ENCODE measurements at places on chromosomes 7 and 10.

DNA sequence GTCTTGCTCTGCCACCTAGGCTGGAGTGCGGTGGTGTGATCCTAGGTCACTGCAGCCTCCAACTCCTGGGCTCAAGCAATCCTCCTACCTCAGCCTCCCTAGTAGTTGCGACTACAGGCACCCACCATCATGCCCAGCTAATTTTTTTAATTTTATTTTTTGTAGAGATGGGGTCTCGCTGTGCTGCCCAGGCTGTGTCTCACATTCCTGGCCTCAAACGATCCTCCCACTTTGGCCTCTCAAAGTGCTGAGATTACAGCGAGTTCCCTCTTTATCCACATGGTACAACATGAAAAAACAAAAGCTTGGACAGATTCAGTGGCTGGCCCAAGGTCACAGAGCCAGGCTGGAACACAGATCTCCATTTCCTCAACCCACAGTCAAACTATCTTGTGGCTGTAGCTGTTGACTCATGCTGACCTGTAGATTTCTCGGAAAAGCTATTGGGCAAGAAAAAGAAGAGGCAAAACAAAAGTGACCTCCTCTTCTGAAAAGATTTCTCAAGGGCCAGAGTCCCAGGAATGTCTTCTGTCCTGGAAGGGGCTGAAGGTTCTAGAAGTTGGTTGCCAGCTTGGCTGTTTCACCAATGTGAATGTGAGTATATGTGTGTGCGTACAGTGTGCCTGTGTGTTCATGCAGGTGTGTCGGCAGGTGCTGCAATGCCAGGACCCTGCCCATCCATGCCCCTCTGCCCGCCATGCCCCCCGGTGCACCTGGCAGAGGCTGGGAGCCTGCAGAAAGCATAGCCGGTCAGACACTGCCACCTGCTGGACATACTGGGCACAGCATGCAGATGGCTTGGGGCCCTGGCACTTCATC lies 28.4 kb downstream of the TMEM130 start:
- peak; percentile 63 for DNase-seq

DNA sequence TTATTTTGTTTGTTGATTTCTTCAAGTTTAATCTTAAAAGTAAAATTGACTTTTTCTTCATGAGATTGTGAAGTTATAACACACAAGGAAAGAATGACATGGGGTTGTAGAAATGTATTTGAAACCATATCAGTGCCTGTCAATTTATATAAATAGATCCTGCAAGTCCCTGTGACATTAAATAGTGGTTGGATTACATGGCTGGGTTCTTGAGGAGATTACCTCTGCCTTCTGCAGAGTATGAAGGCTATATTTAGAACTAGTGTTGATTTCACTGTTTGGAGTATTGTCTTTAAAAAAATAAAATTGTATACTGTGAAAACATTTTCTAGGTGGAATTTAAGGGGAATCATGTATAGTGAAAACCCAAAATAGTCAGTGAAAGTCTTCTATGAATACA lies 385.8 kb upstream of the SMIM30 start:
- DNase-seq: no peak

DNA sequence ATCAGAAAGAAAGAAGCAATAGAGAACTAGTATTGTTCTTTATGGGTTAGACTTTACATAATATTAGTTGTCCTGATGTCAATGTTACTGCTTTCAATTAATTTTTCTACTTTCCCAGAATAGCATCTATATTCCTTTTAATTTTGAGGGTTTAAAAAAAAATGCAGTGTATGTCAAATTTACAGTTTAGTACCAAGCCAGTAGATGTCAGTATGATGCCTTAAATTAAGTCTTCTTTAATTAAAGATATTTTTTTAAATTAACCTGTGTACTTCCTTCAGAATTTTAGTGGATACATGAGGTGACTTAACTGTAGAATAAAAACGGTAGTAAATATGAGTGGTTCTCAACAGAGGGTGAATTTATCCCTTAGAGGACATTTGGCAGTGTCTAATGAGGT lies 35.2 kb upstream of the STOX1 start:
- DNase-seq: peak; percentile 39

GRCh38 chr7:40721342-40721949 lies 586.6 kb downstream of the SUGCT start:
- DNase-seq: no peak

DNA sequence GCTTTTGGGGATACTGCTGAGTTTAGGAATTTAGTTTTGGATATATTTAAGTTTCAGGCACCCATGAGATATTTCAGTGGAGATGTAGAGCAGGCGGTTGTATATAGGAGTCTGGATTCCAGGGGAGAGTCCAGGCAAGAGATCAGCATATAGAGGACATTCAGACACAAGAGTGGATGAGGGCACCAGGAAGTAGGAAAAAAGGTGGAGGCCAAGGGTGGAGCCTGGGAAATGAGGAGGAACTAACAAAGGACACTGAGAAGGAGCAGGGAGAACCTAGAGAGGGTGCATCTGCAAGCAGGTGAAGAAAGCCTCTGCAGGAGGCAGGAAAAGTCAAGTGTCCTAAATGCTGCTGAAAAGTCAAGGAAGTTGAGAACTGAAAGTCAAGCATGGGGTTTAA lies 13.1 kb upstream of the PDLIM1 start:
- peak; percentile 22 for DNase-seq

DNA sequence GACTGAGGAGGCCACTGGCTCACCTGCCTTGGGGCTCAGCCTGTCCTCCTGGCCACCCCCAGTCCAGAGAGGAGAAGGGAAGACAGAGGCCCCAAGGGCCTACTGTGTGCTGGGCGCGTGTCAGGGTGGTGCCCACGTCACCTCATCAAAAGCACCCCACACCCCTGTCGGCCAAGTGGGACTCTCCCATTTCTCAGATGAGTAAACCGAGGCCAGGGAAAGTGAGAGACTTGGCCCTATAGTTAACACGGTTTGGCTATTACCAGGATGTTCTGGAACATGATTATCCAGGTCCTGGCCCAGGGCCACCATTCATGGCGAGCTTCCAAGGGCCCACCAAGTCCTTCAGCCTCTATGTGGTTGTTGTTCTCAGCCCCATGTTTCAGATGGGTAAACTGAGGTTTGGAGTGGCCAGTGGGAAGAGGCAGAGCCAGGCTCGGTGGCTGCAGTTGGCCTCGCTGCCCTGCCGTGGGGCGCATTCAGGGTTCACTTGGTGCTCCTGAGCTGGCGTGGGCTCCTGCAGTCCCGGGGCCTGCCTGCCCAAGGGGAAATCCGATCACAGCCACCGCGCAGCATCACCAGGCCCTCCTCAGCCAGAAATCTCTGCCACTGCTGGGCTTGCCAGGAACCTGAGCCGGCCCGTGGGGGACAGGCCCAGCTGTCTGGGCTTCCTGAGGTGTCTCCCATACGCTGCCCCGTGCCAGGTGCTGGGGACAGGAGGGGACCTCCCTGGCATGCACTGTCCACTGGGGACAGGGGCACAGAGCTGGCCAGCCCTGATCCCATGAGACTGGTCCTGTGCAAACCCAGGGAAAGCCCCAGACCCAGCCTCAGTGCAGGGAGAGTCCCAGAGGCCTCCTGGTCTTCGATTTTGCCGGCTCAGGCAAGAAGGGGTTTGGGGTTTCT lies 117.7 kb upstream of the TNRC18 start:
- no peak for DNase-seq

- no peak for DNase-seq
Observed at GRCh38 chr7:29917641-29918040, 72.0 kb downstream of the SCRN1 start.

DNA sequence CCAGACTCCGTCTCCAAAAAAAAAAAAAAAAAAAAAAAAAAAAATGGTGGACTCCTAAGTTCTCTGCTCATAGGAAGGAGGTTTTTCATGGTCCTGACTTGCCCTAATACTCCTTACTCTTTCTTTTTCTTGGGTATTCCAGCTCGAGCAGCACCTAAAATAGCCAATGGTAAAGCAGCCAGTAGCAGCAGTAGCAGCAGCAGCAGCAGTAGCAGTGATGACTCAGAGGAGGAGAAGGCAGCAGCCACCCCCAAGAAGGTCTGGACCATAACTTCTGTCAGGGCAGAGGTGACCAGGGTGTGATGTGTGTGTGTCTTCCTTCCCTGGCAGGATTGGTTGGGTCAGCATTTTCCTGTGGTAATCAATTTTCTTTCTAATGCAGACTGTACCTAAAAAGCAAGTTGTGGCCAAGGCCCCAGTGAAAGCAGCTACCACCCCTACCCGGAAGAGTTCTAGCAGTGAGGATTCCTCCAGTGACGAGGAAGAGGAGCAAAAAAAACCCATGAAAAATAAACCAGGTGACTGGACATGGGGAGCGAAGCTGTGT lies 6.9 kb downstream of the NOLC1 start:
- no peak for DNase-seq

DNA sequence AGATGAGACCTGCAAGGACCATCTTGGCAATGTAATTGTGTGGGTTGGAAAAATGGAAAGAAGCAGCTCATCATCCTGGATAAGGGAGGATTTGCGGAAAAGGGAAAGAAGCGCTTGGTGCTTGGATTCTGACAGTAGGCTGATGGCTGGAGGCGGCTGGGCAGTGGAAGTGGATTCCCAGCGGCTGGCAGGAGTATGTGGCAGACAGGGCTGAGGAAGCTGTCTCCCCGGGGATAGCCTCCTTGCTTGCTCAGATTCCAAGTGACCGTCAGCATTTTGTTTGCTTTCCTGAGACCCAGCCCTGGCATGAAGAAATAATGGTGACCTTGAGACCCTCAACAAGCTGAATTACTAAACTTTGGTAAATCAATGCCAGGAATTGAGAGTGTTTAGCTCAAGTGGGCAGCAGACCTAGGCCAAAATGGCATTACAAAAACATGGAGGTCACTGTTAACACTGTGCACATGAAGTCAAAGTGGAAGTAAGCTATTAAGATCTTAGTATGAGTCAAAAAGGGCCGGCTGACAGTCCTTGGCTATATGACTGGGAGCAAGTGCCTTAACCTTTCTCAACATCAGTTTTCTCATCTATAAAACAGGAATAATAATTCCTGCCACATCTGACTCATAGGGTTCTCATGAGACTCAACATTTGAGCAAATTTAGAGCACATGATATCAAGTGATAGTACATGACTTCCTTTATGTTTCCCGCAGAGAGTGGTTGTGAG lies 21.3 kb downstream of the SLC25A28 start:
- no peak for DNase-seq

- DNase-seq: no peak
Observed at GRCh38 chr10:122191936-122192541, 79.1 kb upstream of the BTBD16 start.

DNA sequence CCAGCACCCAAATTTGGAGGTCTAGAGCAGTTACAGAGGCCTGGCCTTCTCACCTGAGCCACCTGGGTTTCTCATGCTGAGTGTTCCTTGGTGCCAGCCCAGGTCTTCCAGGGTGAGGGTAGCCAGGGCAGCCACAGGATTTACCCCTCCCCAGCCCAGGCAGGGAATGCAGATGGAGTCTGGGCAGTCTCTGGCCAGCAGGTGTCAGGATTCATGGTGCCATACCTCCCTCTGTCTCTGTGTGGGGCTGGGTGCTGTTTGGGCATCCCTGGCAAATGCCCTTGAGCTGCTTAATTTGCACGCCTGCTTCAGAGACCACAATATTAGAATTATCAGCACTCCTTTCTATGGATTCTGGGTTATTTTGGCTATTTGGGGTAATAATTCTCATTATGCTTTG lies 246.7 kb downstream of the GFRA1 start:
- no peak for DNase-seq

All from DMS53 (cell line).